ENCODE measurements at places on chromosomes 16 and 17.
A peak's percentile ranks its signal among the peaks of the same experiment; 100 is the strongest.

- peak; percentile 94 for DNase-seq
Observed at GRCh38 chr17:48025040-48025903, 12.3 kb downstream of the COPZ2 start.

GRCh38 chr16:23679274-23679985, 741 bp downstream of the PLK1 start:
- DNase-seq, result no peak

GRCh38 chr17:31724619-31725018, 134.4 kb downstream of the COPRS start:
- no peak for DNase-seq

- DNase-seq, result no peak
Observed at GRCh38 chr17:1583556-1583955, 21.0 kb upstream of the PITPNA start.

DNA sequence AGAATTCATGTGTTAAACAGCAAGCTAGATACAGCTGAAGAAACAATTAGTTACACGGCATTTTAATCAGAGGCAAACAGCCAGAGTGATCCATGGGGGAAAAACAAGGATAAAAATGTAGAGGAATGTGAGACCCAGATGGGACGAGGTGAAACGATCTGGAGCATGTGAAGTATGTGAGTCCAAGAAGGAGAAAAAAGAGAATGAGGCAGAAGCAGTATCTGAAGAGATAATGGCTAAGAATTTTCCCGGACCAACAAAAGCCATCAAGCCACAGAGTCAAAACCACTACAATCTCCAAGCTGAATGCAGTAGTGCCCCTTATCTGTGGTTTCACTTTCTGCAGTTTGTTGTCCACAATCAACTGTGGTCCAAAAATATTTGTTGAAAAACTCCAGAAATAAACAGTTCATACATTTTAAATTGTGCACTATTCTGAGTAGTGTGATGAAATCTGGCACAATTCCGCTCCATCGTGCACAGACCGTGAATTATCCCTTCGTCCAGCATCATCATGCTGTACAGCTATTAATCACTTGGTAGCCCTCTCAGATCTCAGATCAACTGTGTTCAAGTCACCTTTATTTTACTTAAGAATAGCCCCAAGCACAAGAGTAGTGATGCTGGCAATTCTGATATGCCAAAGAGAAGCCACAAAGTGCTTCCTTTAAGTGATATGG, 18.8 kb downstream of the MYH10 start:
- no peak for DNase-seq

- DNase-seq, result no peak
Observed at GRCh38 chr17:3683054-3683511, 12.9 kb downstream of the P2RX5 start.

GRCh38 chr17:40474419-40475002, 26.9 kb downstream of the TNS4 start:
- no peak for DNase-seq
